ENCODE measurements at places on chromosomes 2 and 18.

DNA sequence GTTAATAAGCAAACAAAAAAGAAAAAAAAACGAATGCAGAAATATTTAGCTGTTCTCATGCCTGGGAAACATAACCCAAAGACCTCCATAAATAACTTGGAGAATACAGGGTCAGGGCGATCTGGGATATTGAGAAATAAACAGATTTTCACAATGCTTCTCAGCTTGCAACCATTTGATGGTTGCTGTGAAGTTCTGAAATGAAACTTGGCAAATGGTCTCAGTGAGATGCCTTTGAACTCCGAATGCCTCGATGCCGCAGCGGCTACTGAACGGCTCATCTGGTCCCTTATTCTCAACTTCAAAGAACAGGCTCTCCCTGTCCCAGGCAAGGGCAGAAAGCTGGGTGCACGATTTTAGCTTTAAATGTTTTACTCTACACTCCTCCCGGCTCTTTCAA lies 78.1 kb downstream of the ZNF516 start:
- DNase-seq: no peak

- no peak for DNase-seq
Measured at GRCh38 chr2:110804915-110805314, 72.5 kb downstream of the ACOXL start.

GRCh38 chr2:9336576-9337314 lies 86.6 kb downstream of the ITGB1BP1 start:
- DNase-seq: no peak

DNA sequence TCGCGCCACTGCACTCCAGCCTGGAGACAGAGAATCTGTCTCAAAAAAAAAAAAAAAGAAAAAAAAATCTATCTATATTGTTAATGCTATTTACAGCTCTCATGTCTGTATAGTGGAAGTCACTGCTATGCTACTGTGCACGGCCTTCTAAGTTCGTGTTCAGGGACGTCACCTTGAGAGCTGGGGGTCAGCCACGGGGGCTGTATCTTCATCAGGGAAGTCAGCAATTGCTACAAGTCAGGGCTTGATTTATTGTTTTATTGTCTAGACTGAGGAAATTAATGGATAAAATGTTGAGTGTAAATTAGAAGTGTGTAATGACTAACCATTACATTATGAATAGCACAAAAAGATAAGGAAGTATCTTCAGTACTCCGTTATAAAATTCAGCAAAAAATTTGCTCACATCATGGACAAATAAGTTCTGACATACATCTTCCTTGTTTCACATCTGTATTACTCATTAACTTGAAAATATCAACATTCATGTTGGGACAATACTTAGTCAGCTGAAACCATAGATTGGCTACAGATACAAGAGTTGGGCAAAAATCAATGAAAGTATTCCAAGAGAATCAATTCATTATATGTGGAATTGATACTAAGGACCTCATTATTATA lies 136.6 kb upstream of the SEC11C start:
- no peak for DNase-seq

DNA sequence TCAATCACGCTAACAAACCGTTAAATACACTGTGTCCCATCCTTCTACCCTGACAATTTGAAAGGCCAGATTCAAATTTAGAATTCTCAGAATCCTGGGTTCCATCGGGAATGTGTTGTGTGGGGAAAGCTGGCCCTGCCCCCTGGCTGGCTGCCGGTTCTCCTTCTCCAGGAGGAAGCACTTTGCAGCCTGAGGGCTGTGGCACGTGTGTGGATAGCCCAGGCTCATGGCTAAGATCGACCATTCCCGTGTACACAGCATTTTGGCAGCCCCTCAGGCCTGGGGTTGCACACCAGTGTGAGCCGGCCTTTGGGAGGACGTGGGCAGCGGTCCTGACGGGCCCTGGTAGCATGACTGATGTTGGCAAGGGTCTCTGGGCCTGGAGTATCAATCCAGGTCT lies 51.0 kb upstream of the ROCK2 start:
- peak; percentile 28 for DNase-seq

DNA sequence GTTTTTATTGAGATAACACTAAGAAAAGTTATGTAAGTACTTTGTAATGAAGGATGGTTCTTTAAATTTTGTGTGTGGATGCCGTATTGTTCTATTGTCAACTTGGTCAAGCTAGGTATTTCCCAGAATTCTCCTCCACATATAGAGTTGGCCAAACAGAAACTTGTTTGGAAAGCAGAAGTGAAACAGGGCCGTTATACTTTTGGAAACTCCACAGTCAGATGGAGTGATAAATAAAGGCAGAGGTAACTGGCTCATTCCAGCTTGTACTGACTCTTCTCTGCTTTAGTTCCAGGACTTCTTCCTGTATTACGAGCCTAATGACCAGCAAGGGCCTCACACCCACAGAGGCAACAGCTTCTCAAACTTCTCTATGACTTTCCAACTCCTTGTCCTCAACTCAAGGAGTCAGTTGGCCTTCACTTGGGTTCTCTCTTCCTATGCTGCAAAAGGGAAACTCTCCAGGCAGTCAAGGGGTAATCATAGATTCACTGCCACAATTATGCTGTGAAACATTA lies 16.4 kb upstream of the STARD7 start:
- DNase-seq: no peak

- DNase-seq: no peak
Measured at GRCh38 chr2:30721668-30722647, 85.3 kb downstream of the CAPN13 start.

DNA sequence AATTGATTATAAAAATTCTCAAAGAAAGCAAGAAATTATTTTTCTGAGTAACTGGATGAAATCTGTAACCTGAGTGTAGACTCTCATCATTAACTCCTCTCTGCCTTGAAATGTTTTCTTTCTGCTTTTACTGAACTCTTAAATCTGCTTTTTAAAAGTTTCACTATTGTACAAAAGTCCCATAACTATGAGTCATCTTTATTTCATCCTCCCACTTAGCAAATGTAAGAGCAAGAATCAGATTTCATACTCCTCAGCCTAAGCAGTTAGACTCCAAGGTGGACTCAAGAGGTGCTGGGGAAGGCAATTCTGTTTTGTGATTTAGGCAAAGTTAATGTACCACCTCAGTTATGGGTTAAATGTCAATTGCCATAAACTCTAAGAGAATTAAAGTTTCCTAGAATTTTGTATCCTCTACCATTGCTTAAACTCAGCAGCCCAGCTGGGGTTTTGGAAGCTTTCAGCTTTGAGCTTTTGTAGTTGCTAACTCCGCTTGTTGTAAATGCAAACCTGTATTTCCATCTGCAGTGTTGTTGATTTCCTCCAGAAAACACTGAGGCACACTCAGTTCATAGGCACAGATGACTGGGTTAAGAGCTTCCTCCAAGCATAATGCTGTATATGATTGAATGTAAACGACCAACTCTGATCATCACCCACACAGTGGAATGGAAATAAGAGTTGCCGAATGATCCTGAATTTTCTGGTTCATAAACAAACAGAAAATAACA lies 268.8 kb downstream of the ARHGAP15 start:
- no peak for DNase-seq

GRCh38 chr2:9247177-9247576 lies 40.6 kb downstream of the ASAP2 start:
- DNase-seq: no peak

GRCh38 chr2:175981551-175981950 lies 20.5 kb downstream of the LNPK start:
- no peak for DNase-seq

DNA sequence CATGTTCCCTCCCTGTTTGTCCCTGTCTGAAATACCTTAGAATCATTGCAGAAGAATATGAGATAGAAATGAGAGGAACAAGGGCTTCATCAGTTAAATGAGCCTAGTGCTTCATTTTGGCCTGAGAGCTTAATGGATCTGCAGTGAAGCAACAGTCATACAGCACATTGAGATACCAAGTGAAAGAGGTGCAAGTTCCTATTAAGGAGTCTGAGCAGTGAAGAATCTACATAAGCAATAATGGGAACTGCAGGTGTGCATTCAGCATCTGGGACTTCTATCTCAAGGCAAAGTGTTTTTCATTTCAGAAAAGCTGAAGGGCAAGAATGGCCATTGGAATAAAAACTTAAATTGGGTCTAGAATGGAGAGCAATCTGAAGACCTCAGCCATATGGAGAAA lies 323.2 kb upstream of the SLC39A10 start:
- DNase-seq: no peak

- no peak for DNase-seq
Measured at GRCh38 chr2:70709275-70710037, 58.5 kb downstream of the ADD2 start.

DNA sequence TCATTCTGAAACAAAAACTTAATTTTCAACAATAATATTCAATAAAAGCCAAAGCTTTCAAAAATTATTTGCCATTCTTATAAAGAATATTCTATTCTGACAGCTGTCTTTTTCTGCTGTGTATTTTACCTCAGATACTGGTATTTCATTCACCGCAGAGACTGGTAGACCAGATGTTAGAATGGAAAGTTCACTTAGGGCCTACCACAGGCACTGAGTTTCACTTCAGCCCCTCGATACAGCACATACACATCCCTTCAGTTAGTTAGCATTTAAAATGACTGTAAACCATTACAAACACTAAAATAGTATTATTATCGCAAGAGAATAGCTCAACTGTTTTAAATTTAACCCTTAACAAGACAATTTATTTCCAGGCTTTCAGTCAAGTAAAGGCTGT lies 24.2 kb upstream of the GATA6 start:
- no peak for DNase-seq

Measured in ELF-1 (cell line).